ENCODE measurements at places on chromosomes 16 and 17.

GRCh38 chr16:29975811-29976511 lies 2.3 kb downstream of the TAOK2 start:
- DNase-seq: no peak

DNA sequence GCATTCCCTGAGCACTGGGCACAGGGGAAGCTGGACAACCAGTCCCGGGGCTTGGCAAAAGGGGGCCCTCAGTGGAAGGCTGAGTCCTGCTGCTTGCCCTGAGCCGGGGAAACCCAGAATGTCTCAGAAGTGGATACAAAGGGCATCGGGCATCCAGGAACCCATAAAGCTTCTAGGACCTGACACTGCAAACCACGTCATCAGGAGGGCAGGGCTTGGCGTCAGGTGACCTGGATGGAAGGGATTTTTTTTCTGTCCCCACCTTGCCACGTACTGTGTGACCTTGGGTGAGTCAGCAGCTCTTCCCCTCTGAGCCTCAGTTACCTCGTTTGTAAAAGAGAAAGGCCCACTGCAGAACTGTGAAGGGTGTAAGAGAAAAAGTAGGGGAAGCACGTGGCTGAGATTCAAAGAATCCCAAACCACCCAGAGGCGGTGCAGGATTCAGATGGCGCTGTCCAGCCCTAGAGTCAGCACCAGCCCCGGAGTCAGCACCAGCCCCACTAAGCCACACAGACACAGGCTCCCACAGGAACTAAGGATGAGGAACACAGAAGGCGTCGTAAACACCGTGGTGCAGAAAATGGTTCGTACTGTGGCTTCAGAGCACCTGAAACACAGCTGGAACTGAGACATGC lies 53.7 kb downstream of the C16orf95 start:
- DNase-seq: no peak

DNA sequence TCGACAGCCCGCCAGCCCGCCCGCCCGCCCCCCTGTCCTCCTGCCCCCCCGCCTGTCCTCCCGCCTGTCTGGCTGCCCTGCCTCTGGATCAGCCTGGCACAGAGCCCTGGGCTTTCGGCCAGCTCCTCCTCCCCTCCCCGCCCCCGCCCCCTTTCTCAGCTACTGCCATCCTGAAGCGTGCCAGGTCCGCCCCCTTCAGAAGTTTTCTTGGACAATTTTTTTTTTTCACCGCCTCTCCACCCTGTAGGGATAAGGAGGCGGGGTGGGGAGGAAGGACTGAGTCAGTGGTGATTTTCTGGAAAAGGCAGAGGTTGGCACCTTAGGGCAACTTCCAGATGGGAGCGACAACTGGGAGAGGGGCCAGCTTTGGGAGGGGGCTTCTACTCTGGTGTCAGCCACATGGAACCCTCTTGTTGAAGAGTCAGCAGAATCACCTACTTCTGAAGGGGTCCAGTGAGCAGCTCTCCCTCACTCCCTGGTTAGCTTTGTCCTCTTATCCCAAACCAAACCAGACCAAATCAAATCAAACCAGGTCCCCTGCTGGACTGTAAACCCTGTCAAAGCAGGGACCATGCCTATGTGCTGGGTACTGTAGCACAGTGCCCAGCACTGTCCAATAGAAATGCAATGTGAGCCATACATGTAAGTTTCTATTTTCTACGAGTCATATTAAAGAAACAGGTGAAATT lies 19.7 kb downstream of the IGF2BP1 start:
- no peak for DNase-seq

DNA sequence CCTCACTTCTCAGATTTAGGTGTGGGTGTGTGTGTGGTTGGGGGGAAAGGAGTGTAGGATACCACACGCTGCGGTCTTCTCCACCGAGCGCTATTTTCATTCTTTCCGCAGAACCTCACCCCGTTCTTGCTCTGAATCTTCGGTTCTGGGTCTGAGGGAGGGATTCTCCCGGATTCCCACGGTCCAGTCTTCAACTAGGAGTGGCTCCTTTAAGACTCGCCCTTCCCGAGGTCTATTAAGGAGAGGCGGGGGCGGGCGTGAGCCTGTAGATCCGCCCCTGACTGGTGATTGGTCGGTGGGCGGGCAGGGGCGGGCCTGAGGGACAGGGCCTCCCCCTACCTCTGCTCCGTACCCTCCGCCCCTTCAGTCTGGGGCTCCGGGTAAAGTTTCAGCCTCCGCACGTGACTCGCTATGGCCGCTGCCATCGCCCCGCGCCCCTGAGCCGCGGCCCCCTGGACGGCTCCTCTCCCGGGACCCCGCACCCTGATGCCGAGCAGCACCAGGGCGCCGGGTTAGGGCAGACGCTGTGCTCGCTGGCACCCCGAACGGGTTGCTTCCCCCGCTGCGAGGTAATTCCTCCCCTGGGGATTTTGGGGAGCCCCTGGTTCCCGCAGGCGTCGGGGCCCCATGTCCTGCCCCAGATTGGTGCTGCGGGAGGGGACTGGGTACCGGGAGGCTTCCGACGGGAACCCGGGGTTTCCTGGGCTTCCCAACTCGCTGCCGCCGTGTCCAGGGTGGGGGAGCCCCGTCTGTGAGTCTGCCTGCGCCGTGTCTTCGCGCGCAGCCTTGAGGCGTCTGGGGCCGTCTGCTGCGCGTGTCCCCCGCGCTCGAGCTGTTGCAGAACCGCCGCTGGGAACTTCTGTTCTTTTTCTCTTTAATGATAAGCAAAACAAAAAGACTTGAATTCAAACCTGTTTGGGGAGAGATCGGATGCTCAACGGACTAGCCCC lies 9.2 kb downstream of the RARA start:
- peak; percentile 88 for DNase-seq

DNA sequence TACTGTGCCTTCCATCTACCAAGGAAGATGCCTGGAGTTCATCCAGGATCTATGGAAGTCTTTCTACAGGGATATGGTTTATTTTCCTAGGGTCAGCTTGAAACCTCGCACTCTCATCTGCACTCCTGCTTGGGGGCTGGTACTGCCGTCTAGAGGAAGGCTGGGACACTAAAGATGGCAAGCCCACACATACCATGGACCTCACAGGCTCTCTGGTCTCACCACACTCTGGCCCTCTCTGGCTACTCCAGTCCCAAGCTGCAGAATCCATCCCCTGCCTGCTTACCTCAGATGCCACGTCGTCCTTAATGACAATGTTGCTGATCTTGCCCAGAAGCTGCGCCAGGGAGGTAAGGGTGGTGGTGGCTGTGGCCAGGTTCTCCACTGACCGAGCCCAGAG lies 2.1 kb upstream of the UNC119 start:
- DNase-seq: no peak

All from activated B cell treated with CpG ODN at 0.5 μM for 24 hours (primary cell).